Activated CD4-positive, alpha-beta T cell treated with anti-CD3 and anti-CD28 coated beads, Interleukin-2, amount 50 U/mL, for 1 hour (primary cell): ENCODE measurements at places on chromosomes 5 and 9.

DNA sequence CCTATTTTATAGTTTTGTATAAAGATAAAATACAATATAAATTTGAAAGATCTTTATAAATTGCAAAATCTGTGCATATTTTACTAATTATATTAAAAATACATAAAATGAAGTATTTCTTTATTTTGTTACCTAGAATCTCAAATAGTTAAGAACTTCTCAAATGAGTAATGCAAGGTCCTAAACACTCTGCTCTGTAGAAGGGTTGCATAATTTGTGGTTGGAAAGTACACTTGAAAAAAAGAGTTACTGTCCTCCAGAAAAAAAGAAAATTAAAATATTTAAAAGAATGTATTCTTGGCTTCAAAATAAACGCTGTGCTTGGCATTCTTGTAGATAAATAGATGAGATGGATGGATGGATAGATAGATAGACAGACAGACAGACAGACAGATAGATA lies 428.8 kb upstream of the CDH6 start:
- no peak for DNase-seq

GRCh38 chr5:103205991-103206700 lies 52.4 kb upstream of the MACIR start:
- DNase-seq, result no peak

DNA sequence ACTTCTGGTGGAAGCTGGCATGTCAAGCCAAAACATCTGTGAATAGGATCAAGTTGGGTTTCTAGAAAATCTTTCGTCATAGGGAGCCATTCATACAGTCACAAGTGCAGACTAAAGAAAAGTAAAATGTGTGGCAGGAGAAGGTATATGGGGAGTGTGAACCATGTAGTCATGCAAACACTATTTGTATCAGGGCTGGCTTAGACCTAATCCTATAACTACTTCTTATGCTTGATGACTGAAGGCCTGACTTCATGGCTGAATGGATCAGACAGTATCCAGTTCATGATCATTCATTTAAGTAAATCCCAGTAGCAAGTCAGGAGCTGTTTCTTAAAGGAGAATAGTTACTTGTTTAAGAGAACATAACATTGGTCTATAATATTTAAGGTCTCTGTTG lies 63.8 kb upstream of the DAPK1 start:
- DNase-seq, result no peak

DNA sequence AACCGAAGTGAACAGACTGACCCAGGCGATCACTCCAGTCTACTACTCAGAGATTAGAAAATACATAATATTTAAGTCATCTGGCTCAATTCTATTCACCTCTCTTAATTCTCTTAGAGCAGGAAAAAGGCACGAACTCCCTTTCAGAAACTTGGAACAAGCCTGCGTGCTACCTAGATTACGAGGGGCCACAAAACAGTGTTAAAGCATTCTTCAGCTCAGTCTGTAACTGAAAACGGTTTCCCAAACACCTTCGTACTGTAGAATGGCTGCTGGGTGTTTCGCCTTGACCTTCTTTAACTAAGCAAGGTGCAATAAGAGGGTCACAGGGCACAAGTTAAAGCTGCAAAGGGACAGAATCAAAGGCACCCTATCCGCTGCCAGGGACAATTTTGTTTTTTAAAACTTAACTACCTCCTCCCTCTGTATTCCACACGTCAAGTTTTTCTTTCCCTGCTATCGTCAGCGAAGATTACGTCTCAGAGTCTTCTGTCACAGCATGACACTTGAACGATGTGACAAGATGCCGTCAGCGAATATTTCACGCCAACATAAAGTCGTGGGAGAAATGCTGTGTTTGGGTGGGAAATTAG lies 687 bp downstream of the LYSMD3 start:
- DNase-seq, result no peak

DNA sequence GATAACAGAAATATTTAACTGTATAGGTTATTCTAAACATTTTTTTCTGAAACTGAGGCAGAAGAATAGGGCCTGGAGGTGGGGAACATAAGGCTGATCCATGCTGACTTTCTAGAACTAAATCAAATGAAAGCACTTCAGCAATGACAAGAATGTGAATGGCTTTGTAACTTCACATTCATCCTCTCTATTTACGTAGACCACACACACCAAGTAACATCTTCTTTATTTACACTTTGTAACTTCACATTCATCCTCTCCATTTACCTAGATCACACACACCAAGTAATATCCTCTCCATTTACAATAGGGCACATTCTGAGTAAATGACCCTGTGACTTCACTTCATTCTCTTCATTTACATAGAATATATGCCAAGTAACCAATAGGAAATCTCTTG lies 251.8 kb upstream of the CDH9 start:
- no peak for DNase-seq

DNA sequence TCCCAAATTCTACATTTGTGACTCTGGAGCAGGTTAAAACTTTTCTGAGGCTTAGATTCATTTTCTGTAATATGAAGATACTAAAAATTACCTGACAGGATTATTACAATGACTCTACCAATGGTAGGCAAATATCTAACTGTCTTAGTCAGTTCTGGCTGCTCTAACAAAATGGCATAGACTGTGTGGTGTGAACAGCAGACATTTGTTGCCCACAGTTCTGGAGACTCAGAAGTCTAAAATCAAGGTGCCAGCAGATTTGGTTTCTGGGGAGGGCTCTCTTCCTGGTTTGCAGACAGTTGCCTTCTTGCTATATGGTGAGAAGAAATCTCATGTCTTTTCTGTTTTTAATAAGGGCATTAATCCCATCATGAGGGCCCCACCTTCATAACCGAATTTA lies 245.1 kb downstream of the MAST4 start:
- DNase-seq, result no peak
